Fibroblast of lung (primary cell): ENCODE measurements at places on chromosomes 7 and 10. TPM values are rescaled to one million over a fixed set of nuclear protein-coding genes. Genes with fewer than 3 reads are reported as not detected.
A peak's percentile ranks its signal among the peaks of the same experiment; 100 is the strongest.

- DNase-seq = no peak
Measured at GRCh38 chr7:149780636-149781419, 7.4 kb upstream of the ZNF467 start.

RPEL1 gene
- 0.09 and 0.18 TPM in 2 replicates for polyA plus RNA-seq

TMEM130 gene
- polyA plus RNA-seq = 0.95 and 2.6 TPM in 2 replicates

KCNMA1 gene
- polyA plus RNA-seq = 31.0 and 70.0 TPM in 2 replicates

DNA sequence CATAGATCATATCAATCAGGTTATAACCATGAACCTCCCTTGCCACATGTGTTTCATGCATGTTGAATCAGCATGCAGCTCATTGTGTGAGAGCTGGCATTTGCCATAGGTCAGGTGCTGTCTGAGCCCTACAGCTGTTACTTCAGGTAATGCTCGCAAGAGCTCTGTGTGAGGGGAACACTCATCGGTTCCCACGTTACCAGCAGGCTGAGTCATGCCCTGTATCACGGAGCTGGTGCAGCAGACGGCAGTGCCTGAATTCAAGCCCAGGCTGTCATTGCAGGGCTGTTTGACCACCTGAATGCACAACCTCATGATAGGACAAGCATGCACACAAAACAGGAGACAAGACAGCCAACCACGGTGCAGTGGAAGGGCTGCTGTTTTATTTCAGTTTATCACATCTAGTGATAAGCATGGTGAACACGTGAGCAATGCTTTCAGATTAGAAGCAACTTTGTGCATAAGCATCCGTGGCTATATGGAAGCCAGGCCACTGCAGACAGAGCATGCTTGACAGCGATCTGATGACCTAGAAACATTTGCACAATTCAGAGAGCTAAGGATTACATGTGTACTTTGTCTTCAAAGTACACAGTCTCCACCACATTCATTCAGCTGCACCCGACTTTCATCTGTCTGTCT, 56.4 kb upstream of the PFKP start:
- DNase-seq = peak; percentile 23

- DNase-seq = no peak
Measured at GRCh38 chr10:32031424-32031823, 24.8 kb downstream of the KIF5B start.

DNA sequence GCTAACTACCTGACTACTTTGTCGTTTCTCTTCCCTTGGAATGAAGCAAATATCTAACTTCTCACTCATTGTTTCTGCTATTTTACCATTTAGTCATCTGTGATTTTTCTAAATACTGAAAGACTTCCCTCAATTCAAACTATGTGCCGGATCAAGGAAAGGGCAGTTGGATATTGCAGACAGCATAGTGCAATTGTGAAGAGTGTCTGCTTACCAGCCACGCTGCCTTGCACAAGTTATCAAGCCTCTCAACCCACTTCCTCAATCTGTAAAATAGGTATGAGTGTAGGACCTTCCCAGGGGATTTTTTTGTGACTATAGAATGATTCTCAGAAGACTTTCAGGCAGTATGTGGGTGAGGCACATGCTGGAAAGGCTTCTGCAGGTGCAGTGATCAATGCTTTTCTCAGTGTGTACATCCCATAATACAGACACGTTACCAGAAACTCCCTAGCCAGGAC, 54.3 kb downstream of the EGFR start:
- DNase-seq = peak; percentile 83

GRCh38 chr10:11894381-11895107, 71.4 kb downstream of the PROSER2 start:
- no peak for DNase-seq

- DNase-seq = peak; percentile 82
Measured at GRCh38 chr10:76303682-76304316, 872.4 kb downstream of the LRMDA start.
